Activated T-helper 1 cell treated with Interleukin-2 at 50 U/mL for 16 hours (primary cell): ENCODE measurements at places on chromosomes 12 and 14.

GRCh38 chr12:13149411-13149810 is 45.9 kb upstream of the GSG1 start:
- DNase-seq = no peak

GRCh38 chr14:76918782-76919394 is 92.7 kb downstream of the LRRC74A start:
- no peak for DNase-seq

- no peak for DNase-seq
Measured at GRCh38 chr12:46160101-46160980, 108.5 kb downstream of the SLC38A1 start.

- DNase-seq = no peak
Measured at GRCh38 chr14:92551044-92551841, 37.7 kb downstream of the RIN3 start.

- no peak for DNase-seq
Measured at GRCh38 chr14:94768521-94769390, 1.2 kb downstream of the GSC start.

DNA sequence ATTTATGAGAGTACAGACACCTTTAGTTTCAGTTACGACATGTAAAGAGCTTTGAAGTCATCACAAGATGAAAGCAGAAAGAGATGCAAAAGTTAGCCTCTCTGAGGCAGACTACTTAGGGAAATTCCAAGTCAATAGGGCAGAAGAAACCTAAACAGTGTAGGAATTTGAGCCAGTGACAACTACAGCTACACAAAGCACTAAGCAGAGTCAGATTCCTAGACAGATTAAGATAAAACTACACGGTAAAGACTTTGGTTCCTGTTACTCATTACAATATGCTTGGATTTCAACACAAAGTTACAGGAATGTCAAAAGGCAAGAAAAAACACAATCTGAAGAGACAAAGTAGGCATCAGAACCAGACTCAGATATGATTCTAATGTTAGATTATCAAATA is 1302.3 kb downstream of the FSCB start:
- no peak for DNase-seq
